ENCODE measurements at places on chromosomes 7 and 10. TPM values are rescaled to one million over a fixed set of nuclear protein-coding genes. Genes with fewer than 3 reads are reported as not detected.
A peak's percentile ranks its signal among the peaks of the same experiment; 100 is the strongest.

ASB10 gene
- not detected for total RNA-seq

CYP2C8 gene
- 0.15 TPM for total RNA-seq

OR2A5 gene
- not detected for total RNA-seq

DNA sequence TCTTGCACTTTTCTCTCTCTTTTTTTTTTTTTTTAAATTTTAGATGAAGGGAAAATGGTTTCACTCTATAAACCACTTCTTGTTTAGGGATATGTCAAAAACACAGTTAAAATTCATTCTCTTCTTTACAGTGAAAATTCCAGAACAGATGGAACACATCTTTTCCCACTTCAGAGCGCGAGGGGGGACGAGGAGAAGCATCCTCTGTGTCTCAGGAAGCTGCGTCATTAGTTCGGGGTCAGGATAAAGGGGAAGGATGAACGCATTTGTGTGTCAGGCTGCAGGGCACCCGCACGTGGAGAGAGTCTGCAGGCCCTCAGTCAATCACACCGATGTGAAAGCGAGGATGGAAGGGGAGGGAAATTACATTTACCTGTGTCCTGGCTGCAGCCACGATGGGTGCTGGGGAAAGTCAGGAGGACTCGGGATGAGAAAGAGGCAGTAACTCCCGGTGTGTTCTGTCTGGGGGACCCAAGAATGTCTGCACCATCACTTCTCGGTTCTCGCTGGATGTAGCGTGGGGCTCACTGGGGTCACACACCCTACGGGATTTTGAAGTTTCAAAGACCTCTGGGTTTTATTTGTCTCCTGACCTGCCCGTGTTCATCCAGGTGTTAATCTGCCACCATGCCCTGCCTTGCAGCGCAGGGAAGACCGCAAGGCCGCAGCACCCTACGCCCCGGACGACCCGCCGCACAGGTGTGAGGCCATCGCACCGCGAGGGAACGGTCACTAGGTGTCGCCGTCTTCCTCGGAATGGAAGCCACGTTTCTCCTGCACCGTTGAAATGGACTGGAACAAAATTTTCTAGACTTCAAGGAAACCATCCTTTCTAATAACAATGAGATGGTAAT is 66.7 kb upstream of the PITRM1 start:
- peak; percentile 77 for DNase-seq

DNA sequence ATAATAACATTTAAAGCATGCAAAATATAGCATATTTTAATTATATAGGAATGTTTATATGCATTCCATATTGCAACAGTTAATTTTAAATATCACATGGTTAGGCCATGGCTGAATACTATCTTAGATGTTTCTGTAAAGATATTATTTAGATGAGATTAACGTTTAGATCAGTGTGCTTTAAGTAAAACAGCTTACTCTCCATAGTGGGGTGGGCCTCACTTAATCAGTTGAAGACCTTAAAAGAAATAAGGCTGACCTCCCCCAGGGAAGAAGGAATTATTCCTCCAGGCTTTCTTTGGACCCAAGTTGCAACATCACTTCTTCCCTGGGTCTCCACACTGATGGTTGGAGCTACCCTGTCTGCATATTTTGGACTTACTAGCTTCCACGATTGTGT is 1246.5 kb downstream of the TYW1 start:
- no peak for DNase-seq
